CD4-positive, alpha-beta T cell treated with Interleukin-1 beta for 1 hour (primary cell): ENCODE measurements at places on chromosomes 6 and 20.
A peak's percentile ranks its signal among the peaks of the same experiment; 100 is the strongest.

DNA sequence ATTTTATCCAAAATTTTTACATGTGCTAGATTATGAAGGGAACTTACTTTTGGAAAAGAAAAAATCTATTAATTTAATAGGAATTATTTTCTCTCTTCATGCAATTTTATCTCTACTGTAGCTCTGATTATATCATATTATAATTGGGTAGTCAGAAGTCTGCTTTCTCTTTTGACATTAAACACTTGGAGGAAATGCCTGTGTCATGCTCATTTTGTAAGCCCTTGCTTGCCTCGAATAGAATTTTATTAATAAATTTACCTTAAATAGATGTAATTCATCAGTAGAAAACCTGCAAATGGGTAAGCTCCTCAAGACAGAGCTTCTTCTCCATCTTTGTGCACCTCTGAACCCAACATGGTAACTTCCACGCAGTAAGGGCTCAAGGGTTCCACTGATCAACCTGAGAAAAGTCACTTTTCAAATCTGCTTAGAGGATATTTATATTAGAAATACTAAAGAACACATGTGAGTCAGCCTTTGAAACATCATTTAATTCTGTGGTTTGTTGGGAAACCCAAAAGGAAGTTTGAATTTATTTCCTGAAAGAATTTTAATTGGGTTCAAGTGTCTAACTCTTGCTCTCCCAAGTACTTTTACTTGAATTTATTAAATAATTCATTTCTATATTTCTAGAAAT, 266.0 kb downstream of the ALDH8A1 start:
- DNase-seq: no peak

DNA sequence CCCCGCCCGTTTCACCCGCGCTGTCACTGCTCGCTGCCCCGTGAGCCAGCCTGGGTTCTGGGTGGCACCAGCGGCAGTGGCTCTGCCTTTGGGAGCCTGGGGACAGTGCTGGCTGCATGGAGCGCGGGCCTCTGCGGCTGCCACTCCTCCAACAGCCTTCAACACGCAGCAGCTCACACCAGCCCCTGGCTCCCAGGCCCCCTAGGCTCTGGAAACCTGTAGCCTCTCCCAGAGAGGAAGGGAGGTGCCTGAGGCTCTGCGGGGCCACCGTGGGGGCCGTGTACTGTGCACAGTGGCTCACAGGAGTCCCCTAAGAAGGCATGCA, 163.9 kb upstream of the AFDN start:
- DNase-seq: no peak

- DNase-seq: no peak
Measured at GRCh38 chr20:46568570-46569129, 18.2 kb upstream of the OCSTAMP start.

DNA sequence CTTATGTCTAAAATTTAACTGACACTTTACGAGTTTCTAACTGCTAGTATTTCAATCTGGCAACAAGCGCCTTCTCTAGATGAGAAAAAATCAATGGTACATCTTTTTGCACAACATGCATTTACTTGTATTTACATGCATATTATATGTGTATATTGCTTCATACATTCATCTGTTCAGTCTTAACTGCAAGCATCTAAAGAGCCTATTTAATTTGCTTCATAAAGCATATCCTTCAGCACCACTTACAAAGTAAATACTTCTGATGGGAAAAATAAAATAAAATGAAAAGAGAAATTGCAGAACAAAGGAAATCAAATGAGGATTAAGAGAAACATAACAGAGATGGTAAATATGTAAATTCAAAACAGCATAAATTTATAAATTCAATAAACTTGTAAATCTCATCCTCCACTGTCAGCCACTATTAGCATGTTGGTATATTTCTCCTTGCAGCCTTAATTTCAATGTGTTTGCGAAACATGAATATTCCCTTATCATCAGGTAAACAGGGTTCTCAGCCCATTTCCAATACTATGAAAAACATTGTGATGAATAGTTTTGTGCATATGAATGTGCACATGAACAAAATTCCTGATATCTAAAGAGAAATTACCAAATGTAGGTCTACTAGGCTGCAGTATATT, 332.5 kb upstream of the RUNX2 start:
- no peak for DNase-seq

DNA sequence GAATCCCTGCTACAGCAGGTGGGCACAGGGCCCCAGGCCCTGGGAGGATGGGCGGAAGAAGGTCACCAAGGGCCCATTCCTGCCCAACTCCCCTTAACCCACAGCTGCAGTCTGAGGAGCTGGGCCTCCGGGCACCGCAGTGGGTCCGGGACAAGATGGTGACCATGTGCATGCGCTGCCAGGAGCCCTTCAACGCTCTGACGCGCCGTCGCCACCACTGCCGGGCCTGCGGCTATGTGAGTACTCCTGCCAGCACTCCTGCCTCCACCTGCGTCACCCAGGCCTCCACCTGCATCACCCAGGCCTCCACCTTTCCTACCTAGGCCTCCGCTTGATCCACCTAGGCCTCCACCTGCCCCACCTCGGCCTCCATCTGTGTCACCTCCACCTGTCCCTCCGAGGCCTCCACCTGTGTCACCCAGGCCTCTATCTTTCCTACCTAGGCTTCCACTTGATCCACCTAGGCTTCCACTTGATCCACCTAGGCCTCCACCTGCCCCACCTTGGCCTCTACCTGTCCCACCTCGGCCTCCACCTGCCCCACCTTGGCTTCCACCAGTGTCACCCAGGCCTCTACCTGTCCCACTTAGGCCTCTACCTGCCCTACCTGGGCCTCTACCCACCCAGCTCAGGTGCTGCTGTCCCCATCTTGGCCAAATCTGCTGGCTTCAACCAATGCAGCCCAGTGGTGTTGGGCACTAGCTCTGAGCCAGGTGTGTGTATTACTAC, 16.8 kb downstream of the FGD2 start:
- DNase-seq: no peak

DNA sequence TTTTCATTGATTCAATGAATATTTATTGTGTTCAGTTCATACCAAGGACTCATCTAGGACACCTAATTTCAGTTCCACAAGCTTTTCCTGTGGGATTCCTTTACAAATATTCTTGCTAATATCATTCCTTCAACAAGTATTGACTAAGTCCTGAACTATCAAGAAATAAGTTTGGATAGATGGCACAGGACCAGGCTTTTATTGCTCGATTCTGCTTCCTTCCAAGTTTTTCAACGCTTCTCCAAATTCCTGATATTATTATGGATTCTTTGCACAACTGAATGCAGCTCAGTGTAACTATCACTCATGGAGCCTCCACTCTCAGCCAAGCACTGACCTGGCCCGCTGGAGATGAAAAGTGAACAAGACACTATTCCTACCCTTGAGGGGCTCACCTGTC, 32.7 kb upstream of the COL21A1 start:
- DNase-seq: no peak

DNA sequence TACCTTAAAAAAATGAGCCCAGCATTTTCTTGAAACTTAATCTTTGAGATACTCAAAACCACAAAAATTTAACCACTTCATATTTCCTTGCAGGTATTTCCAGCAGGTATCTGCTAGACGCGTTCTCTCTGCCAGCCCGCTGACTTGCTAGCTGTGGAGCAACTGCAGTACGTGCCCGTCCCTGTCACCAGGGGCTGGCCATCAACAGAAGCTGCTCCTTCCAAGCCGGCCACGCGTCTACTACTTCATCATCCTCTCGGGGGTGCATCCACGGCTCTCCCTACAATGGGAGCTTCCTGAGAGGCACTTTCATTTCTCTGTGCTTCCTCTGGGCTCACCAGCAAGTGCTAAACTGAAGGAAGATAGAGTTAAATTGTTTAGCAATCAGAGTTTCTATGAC, 132.4 kb downstream of the DTNBP1 start:
- no peak for DNase-seq

DNA sequence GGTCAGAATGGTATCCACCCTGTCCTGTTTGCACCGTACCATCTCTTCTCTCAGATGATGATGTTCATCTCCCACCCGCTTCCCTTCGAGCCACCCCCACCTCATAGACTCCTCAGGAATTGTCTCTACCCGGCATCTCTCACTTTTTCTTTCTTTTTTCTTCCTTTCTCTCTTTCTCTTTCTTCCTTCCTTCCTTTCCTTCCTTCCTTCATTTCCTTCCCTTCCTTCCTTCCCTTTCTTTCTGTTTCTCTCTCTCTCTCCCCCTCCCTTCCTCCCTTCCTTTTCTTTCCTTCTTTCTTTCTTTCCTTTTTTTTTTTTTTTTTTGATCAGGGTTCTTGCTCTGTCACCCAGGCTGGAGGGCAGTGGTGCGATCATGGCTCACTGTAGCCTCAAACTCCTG, 27.7 kb upstream of the PNPLA1 start:
- DNase-seq: no peak

GRCh38 chr20:1313236-1313964, 15.5 kb downstream of the SDCBP2 start:
- DNase-seq: peak; percentile 56

DNA sequence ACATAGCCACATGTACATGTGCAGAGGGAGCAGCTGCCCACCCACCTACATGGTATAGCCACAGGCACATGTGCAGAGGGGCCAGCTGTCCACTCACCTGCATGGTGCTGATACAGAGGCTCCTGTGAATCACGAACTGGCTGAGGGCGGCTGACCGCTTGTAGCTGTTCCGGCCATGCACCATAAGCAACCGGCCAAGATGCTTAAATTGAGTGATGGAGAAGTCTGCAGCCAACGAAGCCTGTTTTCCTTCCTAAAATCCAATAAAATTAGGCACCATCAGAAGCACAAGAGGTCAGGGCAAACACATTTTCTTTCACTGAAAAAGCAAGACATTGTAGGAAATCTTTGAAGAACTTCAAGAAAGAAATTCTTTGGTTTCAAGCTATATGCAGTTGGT, 71.1 kb upstream of the NFATC2 start:
- DNase-seq: no peak

DNA sequence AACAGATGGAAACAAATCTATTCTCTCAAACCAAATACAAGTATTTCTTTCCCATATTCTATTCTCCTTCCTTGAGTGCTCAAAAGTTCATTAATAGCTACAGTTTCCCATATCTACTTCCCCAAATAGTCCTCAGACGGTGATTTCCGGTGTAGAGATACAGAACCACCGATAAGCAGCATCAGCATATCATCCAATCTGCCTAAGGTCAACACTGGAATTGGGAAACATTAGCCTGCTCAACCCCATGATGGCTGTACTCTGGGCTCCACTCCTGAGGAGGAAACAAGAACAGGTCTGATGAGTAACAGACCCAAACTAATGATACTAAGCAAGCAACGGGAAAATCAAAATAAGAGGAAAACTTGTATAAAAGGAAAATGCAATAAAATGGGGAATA, 115.6 kb downstream of the EPB41L2 start:
- no peak for DNase-seq

DNA sequence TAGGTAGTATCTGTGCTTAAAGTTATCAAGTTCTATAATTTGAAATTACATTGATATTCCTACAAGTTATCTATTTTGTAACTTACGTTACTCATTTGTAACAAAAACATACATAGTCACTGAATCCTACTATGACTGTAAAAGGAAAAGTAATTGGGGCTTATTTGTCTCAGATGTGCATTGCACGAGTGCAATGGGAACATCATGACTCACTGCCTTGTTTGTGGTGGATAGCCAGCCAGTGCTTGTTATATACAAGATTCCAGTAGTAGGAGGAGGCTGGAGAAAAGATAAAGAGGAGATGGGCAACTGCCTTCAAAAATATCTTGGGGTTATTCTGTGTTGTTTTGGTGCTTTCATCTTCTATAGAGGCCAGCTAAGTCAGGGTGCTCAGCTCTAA, 164.1 kb downstream of the RNF144B start:
- DNase-seq: no peak

GRCh38 chr20:2151858-2152281, 50.2 kb downstream of the STK35 start:
- no peak for DNase-seq

DNA sequence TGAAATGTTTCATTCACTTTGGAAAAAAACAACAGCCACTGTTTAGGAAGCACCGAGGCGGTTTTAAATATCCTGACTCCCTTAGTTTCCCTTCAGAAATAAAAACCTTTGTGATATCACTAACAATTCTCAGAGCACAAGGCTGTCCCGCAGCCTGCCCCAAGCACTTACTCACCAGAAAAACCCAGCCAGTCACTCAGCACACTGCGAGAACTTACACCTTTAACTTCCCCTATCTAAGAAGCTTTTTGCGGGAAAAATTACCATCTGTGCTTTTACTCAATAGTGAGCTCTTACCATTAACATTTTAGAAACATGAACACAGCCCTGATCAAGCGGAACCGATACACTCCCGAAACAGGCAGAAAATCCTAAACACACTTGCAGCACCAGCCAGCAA, 9.3 kb downstream of the ZBTB46 start:
- DNase-seq: no peak

- no peak for DNase-seq
Measured at GRCh38 chr20:59643615-59644061, 39.3 kb downstream of the PHACTR3 start.

DNA sequence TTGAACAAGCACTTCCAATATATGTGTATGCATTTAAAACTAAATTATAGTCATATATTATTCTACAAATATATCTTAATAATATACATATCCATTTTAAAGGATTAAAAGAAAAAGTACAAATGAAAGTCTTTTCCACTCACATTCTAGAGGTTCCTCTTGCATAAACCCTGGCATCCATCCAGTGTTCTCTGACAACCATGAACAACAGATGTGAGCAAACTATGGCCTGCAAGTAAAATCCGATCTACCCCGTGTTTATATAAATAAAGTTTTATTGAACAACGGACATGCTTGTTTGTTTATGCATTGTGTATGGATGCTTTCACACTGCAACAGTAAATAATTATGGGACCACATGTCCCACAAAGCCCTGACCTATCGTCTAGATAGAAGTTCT, 1122.3 kb downstream of the EPHA7 start:
- no peak for DNase-seq

GRCh38 chr6:117494694-117495318, 12.3 kb downstream of the DCBLD1 start:
- no peak for DNase-seq

GRCh38 chr6:35185302-35185681, 28.5 kb upstream of the SCUBE3 start:
- no peak for DNase-seq

DNA sequence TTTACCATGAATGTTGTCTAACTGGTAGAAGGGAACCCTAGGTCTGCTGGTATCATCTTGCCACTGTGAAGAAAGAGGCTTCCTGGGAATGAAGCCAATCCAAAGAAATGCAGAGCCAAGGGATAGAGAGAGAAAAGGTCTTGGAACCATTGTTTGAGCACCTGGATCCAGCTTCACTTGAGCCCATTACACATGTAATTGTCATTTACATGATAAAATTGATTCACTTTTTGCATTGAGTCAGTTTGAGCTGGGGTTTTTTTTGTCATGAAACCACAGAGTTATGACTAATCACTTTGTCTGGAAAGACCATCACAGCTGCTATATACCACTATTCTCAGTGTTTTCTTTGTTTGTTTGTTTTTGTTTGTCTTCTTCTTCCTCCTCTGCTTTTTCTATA, 112.3 kb downstream of the CBLN4 start:
- no peak for DNase-seq

GRCh38 chr20:24148372-24148771, 159.8 kb upstream of the GGTLC1 start:
- DNase-seq: peak; percentile 33
